ENCODE measurements at places on chromosomes 1 and 21. TPM values are rescaled to one million over a fixed set of nuclear protein-coding genes. Genes with fewer than 3 reads are reported as not detected.

C1QC gene
- total RNA-seq = 7.5 TPM

TRIM62 gene
- total RNA-seq = 2.7 TPM

DNA sequence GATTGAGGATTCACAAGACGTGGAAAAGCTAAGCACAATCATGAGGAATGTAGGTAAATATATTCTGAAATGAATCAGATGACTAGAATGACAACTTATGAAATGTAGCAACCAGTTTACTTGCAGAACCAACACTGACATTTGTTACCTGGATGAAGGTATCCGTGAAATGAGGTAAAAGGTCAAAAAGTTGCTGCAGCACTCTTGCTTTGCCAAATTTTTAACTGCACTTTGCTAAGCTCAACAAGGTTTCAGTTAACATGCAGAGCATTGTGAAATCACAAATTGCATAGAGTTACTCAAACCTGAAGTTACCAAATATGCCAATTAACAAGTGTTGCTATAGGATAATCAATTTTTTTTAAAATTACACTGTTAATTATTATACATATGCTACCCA is 1280.1 kb downstream of the KCNT2 start:
- no peak for DNase-seq

DNA sequence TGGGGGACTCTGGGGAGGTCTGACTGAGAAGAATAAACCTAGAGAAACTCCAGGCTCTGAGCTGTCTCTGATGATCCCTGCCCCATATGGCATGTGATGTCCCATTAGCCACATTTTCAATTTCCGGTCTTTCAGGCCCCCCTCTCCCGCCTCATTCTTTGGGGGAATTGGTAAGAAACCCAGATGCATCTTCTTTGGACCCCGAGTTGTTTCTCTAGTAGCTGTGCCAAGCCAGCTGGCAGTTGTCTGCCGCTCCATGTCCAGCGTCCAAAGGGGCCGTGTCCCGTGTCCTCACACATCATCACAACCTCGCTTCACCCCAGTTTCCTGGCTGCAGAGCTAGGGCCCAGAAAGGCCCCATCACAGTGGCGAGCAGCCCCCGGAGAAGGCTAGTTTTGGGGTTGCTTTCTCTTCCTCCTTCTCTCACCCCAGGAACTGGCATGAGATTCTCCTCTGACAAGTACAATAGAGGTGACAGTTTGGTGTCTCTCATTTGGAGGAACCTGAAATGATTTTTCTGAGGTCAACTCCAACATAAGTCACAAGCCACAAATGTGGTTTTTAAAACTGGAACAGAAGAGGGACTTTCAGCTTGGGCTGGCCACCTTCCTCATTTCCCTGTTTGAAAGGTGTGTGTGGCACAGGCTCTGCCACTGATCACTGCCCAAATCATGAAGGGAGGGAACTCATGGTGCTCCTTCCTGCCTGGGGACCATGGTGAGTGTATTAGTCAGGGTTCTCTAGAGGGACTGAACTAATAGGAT is 6.4 kb upstream of the GPR157 start:
- DNase-seq = no peak

DNA sequence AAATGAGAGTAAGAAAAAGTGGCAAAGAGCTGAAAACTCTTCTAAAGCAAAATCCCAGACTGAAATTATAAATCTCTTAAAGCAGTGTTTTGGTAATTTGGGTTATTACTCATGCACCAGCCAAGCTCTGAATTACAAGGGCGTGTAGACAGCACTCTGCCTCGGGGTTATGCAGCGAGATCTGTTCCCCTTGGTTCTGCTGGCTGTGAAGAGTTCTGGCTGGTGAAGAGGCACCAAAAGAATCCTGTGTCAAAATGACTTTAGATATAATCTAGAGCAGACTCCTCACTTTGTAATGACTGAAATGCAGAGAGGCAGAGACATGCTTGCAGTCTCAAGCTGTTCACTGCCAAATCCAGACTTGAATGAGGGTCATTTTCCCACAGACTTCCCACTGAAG is 461.8 kb upstream of the CXADR start:
- no peak for DNase-seq

- no peak for DNase-seq
Measured at GRCh38 chr1:31238612-31238985, 1.1 kb downstream of the NKAIN1 start.

DNA sequence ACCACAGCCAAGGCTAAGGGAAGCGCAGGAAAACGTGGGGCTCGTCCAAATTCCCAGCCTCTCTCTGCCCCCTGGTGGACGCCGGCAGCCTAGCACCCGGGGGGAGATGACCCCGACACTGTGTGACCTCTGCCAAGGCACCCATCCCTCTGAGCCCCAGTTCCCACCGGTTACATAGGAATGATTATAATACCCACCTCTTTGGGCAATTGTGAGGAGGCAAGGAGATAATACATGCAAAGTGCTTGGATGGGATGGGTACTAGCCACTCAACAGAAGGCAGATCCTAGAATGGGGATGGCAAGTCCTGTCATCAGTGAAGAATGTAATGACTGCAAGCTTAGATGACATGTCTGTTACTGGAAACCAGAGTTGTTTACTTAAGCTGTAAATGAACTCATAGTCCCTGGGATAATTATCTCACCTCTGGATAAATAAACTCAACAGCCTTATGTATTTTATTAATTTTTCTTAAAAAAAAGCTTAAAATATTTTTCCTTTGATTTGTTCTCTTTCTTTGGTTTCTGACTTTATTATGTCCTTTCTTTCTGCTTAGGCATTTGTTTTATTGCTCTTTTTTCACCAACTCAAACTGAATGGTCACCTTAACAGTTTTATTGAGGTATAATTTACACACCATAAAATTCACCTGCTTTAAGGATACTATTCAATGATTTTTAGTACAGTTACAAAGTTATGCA is 11.3 kb upstream of the BMP8B start:
- peak; percentile 14 for DNase-seq

DNA sequence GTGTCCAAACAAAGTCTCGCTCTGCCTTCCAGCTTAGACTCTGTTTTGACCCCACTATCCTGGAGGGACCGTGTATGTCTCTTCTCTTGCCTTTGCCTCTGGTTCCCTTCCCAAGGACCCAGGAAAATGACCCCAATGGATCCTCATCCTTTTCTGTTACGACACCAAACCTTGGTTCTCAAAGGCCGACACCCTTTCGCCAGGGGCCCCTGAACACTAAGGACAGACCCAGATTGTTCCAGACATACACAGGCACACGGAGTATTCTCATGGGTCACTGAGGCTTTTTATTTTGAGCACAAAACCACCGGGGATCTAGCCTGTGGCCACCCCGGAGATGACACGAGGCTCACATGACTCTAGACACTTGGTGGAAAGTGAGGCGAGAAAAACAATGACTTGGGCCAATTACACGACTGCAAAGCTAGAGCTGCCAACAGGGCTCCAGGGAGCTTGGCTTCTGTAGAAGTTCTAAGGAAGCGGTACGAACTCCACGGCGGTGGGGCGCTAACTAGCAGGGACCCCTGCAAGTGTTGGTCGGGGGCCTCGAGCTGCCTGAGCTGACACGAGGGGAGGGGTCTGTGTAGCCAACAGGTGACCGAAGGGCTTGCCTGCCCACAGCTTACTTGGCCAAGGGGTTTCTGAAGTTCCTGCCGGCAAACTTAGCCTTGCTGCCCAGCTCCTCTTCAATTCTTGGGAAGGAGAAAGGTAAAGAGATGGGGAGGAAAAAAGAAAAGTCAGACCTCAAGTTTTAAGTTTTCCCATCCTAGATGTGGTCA is 17.6 kb downstream of the ENO1 start:
- DNase-seq = no peak

- DNase-seq = no peak
Measured at GRCh38 chr1:26538480-26539412, 9.2 kb downstream of the RPS6KA1 start.

DNA sequence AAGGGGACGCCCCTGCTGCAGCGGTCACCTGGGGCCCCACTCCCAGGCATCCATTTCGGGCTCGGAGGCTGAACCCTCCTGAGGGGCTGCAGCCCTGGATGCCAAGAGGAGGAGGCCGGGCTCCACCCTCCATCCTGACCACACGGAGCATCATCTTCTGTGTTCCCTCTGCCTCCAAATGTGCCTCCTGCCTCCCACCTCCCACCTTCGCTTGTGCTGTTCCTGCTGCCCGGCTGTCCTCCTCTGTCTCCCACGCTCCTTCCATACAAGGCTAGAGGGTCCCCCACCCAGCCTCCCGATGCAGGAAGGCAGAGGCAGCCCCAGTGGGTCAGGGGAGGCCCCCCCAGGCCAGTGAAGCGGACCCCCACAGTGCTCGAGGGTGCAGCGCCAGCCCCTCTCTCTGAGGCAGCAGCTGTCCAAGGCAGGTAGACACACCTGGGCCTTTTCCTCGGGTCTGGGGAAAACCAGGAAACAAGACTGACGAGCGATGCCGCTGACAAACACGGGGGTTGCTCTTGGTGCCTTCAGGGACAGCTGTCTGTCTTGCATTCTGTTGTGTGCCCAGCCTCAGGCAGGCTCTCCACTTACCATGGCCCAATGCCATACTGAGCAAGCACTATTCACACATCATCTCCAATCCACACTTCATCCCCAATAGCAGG is 16.8 kb upstream of the PLEKHG5 start:
- DNase-seq = no peak

- no peak for DNase-seq
Measured at GRCh38 chr1:96698342-96698983, 23.1 kb upstream of the PTBP2 start.

- no peak for DNase-seq
Measured at GRCh38 chr1:83990734-83991133, 8.2 kb downstream of the TTLL7 start.

DNA sequence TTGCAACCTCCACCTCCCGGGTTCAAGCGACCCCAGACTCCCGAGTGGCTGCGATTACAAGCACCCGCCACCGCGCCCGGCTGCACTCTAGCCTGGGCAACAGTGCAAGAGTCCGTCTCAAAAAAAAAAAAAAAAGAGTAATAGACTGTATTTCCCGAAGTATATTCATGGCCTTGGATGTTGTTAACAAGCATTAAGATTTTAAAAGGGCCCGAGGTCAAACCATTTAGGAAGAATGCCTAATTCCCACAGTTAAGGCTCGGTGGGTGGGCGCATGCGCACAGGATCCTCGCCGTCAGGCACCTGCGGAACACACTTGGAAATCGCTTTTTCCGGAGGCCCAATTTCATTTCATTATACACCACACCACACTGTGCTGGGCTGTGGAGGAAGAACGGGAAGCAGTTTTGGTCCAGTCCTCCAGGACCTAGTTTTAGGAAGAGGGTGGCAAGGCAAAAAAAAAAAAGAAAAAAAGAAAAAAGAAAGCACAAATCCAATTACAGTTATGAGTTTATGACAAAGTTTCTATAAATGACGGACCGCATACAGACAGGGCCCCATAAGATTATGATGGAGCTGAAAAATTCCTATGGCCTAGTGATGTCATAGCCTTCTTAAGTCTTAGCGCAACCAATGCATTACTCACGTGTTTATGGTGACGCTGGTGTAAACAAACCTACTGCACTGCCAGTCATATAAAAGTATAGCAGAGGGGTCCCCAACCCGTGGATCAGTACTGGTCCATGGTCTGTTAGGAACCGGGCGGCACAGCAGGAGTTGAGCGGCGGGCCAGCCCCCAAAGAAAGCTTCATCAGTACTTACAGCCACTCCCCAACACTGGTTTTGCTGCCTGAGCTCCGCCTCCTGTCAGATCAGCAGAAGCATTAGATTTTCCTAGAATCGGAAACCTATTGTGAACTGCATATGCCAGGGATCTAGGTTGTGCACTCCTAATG is 38.2 kb downstream of the H3-3A start:
- no peak for DNase-seq
